Sigmoid colon (tissue), 7 donors: ENCODE measurements at places on chromosomes 16 and 17. TPM values are rescaled to one million over a fixed set of nuclear protein-coding genes. Genes with fewer than 3 reads are reported as not detected.

The PRAC1 gene
- 9.1 TPM for total RNA-seq

The ABCC3 gene
- total RNA-seq, result 2.6 TPM

The TEX14 gene
- total RNA-seq, result 0.33 TPM

The NECAB2 gene
- total RNA-seq, result 3.1 TPM

The ZNF821 gene
- total RNA-seq, result 6.1 TPM

The CHP2 gene
- not detected for total RNA-seq

The GNGT2 gene
- 4.2 TPM for total RNA-seq

- no peak for DNase-seq
These were observed 1047.9 kb upstream of the RBFOX1 start for GRCh38 chr16:6284731-6285130.

GRCh38 chr17:45171338-45172231 is 9.9 kb downstream of the HEXIM2 start:
- DNase-seq, result peak; percentile 80

DNA sequence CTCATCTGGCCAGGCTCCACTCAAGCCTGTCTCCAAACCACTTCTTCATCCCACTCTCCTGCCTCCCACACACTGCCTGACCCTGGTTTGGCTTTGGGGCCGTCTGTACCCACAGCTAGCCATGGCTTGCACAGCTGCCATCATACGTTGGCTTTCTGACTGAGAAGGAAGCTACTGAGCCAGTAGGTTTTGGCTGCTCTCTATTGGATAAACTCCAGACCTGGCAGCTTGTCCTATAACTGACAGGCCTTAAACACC is 3.9 kb downstream of the MIF4GD start:
- no peak for DNase-seq

DNA sequence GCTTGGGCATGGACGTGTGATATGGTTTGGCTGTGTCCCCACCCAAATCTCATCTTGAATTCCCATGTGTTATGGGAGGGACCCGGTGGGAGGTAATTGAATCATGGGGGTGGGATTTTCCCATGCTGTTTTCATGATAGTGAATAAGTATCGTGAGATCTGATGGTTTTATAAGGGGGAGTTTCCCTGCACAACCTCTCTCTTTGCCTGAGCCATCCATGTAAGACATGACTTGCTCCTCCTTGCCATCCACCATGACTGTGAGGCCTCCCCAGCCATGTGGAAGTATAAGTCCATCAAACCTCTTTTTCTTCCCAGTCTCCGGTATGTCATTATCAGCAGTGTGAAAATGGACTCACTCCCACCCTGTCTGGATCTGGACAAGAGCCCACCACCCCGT is 393.4 kb downstream of the SEC14L1 start:
- no peak for DNase-seq

GRCh38 chr16:65235339-65236177 is 113.7 kb upstream of the CDH11 start:
- no peak for DNase-seq

DNA sequence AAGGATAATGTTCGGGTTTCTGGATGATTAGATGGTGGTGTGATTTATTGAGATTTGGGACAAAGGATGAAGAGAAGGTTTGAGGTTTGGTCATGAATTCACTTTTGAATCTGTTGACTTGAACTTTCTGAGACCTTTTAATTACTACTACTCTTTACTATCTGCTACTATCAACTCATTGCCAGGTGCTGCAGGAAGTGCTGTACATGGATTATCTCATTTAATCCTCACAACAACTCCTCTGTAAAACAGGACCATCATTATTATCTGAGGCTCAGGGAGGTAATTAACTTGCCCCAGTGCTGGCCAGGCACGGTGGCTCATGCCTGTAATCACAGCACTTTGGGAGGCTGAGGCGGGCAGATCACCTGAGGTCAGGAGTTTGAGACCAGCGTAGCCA is 2.9 kb upstream of the ANKRD40 start:
- DNase-seq, result no peak

GRCh38 chr17:46833840-46834208 is 15.3 kb upstream of the WNT3 start:
- DNase-seq, result no peak

DNA sequence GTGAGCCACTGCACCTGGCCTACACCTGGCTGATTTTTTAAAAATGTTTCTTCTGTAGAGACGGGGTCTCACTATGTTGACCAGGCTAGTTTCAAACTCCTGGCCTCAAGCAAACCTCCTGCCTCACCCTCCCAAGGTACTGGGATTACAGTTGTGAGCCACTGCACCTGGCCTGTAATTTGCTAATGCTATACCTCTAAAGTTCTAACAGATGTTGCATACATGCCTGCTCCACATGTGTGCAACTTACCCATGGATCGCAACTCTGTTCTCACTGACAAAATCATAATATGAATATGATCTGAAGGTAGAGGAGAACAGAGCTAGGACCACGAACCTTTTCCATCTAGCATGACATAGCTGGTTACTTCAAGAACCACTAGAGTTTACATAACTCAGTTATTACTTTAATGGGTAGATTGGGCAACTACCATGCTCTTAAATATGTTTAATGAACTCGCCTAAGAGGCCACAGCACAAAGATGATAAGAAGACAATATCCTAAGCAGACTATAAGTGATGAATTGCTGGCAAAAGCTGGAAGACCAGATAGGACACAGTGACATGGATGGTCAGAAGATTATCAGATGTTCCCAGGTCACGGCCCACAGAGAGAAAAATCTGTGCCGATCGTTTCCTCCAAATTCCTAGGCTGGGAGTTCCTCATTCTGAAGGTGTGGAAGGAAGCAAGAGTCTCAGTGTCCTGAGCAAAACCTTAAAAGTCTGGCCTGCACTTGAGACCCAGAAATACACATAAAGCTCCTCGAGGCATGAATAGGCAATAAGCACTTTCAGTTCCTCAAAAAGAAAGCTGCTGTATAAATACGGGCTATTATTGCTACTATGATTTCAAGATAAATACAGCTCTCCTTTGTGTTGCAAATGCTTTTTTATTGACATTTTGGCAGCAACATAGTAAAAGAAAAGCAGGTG is 53.6 kb upstream of the ICAM2 start:
- no peak for DNase-seq

DNA sequence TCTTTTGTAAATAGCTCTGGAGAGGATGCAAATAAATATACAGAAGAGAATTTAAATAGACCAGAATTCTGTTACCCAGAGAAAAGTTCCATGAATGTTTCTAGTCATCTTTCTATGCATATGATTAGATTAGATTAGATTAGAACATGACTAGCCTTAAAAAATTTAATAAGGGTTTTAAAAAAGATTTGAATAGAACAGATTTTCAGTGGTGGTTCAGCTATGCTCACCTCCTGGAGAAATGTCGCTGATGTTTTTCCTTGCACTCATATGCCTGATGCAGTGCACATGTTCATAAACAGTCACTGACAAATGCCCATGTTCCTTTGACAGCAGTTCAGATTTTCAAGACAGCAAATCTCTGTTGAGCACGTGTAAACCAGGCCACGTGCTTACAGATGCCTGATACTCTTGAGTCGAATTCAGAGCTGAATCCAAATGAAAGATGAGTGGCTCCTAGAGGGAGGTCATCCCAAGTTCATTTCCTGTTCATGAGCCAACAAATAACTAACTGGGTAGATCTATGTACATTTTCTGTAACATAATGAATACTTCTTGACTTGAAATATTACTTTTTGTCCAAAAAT is 19.9 kb upstream of the RAB11FIP4 start:
- no peak for DNase-seq

DNA sequence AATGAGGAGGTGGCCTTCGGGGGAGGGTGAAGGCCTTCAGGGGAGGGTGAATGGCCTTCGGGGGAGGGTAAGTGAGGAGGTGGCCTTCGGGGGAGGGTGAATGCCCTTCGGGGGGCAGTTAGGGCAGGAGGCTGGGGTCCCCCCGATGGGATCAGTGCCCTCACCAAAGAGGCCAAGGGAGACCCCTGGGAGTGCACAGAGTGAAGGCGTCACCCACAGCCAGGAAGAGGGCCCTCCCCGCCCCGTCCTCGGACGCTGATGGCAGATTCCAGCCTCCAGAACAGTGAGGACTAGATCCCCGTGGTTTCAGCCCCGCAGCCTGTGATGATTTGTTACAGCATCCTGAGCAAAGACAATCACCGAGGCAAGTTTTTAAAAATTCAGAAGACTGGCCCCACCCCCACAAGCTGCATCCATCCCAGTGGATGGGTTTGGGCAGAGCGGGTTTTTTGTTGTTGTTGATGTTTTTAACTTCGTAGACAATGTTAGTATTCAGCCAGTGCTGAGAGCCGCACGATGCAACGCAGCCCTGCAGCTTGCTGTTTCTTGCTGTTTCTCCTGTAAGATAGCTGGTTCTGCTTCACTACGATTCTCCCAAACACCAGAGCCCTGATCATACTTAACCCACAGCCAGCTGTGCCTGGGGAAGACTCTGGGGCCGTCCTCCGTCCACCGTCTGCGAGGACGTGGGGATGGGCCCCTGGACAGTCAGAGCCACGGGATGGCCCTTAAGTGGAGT is 40.7 kb upstream of the CBFA2T3 start:
- DNase-seq, result peak; percentile 30

- DNase-seq, result no peak
These were observed 16.3 kb downstream of the ERAL1 start for GRCh38 chr17:28871056-28871579.
